ENCODE measurements at places on chromosomes 3 and 15.

DNA sequence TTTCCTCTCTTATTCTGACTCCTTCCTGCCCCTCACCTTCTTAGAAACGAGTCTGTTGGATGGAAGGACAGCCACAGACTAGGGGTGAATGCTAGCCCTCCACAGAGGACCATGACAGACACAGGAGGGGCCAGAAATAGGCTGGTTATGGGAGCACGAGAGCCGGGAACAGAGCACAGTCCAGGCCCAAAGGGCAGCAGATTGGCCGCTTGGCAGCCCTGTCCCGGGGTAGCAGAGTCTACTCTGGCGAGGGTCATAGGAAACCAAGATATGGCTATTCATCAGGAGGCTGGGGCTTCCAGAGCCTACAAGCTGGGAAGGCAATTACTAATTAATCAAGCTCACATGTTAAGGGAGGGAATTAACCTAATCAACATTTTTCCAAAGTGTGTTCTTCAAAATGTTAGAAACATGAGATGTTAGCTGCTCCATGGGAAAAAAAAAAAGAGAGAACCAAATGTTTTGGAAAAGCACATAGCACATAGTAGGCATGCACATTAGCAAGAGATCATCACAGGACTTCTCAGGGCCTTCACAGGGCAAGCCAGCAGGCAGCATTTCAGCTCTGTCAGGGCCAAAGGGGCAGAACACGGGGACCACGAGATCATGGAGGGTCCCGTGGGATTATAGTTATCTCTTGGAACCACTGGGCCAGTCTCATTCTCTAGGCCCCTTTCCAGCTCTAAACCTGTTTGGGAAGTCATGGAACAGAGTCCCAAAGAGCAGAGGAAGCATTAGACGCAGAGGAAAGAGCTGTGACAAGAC is 13.3 kb downstream of the SEMA3G start:
- DNase-seq = no peak

GRCh38 chr15:52143873-52144272 is 31.3 kb upstream of the BCL2L10 start:
- DNase-seq = no peak

DNA sequence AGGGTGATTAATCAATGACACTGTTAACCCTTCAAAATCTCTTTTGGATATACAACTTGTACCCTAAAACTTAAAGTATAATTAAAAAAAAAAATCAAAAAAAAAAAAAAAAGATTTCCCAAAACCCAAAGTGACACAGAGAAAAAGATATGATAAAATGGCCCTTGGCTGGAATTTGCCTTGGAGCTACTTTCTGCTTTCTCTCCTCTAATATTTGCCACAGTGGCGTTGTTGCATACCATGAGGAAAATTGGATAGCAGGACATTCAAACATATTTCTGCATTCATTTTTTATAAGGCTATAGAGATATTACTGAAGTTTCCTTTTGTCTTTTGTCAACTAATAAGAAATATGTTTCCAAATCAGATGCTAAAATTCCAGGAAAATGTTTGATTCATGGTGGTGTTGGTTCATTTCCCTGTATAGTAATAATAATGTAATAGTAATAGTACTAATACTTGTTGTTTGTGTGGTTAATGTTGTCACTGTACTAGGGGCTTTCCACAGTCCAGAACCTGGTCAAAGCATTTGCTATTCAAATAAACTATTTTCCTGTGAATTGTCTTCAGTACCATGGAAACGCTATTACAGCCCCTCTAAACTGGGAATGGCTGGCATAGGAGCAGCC is 441.3 kb upstream of the THBS1 start:
- no peak for DNase-seq

DNA sequence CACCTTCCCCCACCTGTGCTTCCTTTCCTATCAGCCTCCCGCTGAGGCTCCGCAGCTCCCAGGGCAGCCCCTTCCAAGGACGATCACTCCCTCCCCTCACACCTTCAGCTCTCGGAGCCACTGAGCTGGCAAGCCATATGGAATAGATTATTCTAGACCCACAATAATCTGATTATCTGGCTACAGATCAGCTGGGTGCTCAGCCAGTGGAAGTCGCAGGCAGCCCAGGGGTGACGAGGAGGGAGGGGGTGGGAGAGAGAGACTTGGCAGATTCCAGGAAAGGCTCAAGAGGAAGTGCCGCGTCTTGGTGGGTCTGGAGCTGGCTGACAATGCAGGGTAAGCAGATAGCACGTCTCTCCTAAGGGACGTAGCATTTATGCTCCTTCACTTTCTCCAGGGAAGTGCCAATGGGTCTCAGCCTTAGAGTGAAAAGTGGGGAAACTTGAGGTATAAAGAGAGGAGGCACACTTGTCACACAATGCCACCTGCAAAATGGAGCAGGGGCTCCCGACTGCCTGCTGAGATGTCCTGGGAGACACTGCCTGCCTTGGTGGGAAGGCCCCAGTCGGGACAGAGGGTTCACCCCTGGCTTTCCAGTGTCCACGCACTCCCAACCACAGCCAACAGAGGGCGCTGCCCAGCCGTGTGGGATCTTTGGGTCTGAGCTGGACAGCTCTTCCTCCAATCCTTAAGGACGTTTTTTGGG is 9.4 kb upstream of the MESP1 start:
- DNase-seq = peak; percentile 93

- no peak for DNase-seq
Measured at GRCh38 chr3:193803288-193803687, 210.3 kb downstream of the OPA1 start.

DNA sequence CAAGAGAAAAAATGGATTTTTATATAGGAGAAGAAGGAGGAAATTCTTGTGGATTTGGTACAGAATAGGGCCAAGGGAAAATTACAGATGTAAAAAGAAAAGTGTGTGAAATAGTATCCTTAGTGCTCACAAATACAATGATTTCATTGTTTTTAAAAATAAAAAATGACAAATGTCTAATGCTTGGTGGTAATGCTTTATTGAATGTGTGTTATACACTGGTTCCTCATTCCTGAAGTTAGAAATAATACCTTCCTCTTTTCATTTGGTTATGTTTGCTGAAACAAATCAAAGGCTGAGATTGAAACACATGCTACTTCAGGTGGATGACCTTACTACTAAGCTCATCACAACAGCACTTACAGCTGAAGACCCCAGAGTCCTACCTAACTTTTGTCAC is 37.7 kb upstream of the CCR2 start:
- no peak for DNase-seq

GRCh38 chr15:62093809-62094208 is 27.0 kb downstream of the C2CD4A start:
- DNase-seq = no peak

- no peak for DNase-seq
Measured at GRCh38 chr3:31966978-31967591, 14.0 kb downstream of the OSBPL10 start.

- no peak for DNase-seq
Measured at GRCh38 chr3:48118928-48119327, 69.3 kb downstream of the CDC25A start.

DNA sequence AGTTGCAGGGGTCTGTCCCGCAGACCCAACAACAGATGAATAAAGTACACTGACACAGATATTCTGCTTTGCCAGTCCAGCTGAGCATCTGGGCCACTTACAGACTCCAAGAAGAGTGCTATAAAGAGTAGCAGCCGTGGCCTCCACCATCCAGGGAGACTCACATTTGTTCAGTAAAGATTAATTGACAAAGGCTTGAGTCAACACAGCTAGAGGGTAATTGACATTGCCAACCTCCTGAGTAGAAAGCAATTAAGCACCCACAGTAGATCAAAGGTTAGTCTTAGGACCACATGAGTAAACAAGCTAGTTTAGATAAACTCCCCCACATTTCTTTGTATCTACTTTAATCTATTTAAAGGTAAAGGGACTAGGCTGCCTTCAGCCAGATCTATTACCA is 16.3 kb upstream of the CRTC3 start:
- DNase-seq = no peak

DNA sequence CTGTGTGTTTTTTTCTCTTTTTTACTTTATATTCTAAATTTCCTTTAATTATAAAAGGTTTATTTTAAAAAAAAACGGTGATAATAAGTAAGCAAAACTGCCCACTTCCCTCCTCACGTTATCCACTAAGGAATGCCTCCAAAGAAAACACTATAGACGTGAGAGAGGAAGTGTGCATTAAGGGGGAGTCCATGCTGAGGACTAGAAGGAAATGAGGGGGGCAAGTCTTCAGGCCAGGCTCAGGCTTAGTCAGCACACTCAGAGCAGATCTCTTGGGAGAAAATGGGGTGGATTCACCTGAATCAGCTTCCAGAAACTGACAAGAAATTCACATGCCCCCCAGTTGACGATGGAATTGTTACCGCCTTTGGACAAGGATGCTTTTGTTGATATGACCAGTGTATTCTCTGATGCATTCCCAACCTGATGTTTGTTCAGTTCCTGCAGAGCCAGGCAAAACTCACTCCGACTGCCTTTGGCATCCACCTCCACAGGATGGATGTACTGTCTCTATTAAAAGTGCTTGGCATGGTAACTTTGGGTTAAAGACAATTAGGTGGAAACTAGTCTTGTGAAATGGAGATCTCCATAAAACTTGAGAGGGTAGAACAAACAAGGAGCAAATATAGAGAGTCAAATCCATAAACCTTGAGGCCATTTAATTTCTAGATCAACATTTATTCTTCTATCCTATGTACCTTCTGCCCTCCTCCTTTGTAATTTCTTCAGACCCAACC is 167.8 kb downstream of the MYRIP start:
- no peak for DNase-seq

DNA sequence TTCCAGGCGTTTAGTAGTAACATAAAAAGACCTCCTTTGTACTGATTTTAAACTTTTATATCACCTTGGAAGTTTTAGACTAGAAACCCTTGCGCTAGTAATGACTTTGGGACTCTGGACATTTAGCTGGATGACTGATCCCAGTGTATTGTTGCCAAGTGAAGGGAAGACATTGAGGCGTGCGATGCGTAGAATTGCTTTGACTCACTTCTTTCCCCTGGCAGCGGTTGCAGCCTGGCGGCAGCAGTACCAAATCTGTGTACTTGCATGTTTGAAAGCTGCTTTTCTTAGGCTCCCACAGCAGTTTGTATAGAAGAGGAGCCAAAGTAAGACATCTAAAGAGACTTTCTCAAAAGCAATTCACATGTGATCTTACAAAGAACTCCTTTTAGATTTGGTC is 151.6 kb downstream of the BBX start:
- DNase-seq = no peak

- DNase-seq = no peak
Measured at GRCh38 chr3:125059488-125060245, 3.9 kb upstream of the HEG1 start.

DNA sequence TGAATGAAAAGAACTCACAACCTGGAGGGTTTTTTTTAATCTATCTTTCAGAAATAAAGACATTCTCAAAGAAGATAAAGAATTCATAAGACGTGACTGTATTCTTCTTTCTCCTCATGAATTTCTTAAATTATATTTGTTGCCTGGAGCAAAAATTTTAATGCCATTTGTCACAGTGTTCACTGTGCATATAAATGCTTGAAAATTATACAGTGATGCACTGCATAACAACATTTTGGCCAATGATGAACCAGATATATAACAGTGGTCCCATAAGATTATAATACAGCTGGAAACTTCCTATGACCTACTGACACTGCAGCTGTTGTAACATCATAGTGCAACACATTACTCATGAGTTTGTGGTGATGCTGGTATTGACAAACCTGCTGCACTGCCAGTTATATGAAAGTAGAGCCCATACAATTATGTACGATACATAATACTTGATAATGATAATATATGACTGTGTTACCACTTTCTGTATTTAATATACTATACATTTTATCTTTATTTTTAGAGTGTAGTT is 67.3 kb downstream of the P2RY1 start:
- DNase-seq = no peak
